Activated naive CD4-positive, alpha-beta T cell treated with anti-CD3 and anti-CD28 coated beads for 36 hours (primary cell): ENCODE measurements at places on chromosomes 3 and 15.

DNA sequence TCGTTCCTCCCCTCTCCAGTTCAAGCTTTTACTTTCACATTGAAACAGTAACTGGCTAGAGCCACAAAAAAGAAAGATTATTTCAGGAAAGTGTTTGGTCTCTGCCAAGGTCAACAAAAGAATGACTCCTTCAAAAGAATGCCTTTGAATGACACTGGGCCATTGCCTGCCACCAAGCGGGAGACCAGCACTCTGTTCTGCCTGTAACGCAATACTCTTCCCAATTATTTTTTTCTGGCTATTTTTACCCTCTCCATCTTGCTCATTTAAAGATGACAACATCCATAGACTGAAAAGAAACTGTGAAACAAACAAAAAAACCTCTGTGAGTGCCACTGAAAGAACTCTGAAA lies 37.3 kb downstream of the EHHADH start:
- no peak for DNase-seq

- no peak for DNase-seq
Measured at GRCh38 chr3:27630885-27631284, 91.2 kb downstream of the EOMES start.

DNA sequence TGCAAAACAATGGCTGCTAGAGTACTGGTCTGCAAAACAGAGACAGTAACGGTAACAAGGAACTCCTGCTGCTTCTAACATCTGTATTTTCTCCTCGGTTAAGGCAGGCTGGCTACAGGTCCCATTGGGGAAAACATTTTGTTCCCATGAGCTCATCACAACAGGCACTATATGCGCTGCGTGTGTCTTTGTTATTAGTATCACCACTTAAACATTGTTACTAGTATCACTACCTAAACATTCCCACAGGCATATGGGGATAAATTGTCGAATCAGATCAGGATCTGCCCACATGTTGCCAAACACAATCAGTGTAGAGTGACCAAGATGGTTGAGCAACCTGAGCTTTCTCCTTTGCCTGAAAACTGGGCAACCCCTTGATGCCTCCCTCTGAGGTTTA lies 77.2 kb downstream of the TOP2B start:
- DNase-seq, result no peak

- no peak for DNase-seq
Measured at GRCh38 chr3:16599694-16600093, 5.5 kb downstream of the DAZL start.

DNA sequence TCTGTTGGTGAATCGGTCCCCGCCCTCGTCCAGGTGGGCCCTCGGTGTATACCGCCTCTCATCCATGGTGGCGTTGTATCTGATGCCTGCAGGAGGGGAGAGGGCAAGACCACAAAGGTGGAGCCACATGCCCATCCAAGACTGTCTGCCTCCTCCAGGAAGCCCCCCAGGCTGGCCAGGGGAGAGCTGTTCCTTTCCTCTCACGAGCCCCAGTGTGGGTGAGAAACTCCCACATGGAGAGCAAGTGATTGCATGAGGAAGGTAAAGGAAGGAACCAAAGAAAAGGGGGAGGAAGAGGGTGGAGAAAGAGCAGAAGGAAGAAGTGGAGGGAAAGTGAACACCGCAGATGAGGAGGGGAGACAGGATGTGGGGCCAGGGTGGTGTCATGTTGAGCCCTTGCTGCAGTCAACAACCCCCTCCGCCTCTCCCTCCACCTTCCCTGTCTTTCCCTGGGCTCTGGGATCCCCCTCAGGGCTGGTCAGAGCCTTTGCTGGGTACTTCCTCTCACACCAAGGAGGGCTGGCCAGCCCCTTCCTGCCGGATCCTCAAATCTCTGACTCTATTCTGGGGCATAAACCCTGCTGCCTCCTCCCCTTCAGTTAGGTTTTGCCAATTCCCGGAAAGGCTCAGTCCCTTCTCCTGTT lies 49.3 kb downstream of the FEM1B start:
- DNase-seq, result peak; percentile 19

DNA sequence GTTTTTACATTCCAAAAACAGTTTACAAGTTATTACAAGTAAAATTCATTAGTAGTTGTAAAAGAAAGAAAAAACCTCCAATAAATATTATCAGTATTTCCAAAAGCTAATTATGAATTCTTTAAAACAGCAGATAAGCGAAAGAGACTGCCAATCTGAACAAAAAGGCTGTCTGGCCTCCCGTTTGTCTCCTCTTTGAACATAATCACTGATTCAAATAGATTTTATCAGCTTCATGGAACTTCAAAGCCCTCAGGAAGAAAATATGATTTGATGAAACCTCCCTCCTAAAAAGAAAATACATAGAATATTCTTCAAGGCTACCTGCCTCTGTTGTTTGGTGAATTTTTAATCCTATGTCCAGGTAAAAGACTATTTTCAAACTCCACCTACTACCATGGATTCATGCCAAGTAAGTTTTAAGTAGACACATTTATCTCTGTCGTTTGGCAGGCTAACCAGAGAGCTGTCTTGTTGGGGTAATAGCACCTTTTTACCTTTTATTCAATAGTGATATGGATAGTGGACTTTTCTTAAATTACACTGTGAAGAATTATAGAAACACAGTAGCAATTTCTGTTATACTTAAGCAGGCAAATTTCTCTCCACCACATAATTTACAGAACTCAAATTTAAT lies 35.0 kb downstream of the SATB1 start:
- no peak for DNase-seq

- DNase-seq, result no peak
Measured at GRCh38 chr3:194194757-194195085, 58.8 kb downstream of the HES1 start.

- peak; percentile 88 for DNase-seq
Measured at GRCh38 chr3:44439499-44440295, 37.8 kb downstream of the ZNF445 start.
